ENCODE measurements at places on chromosomes 1 and 21.
A peak's percentile ranks its signal among the peaks of the same experiment; 100 is the strongest.

GRCh38 chr1:207797229-207797973, 45.5 kb downstream of the CD46 start:
- peak; percentile 65 for DNase-seq

GRCh38 chr1:183915625-183916510, 110.9 kb downstream of the RGL1 start:
- peak; percentile 76 for DNase-seq

- no peak for DNase-seq
Observed at GRCh38 chr1:93827128-93827527, 51.9 kb downstream of the DNTTIP2 start.

DNA sequence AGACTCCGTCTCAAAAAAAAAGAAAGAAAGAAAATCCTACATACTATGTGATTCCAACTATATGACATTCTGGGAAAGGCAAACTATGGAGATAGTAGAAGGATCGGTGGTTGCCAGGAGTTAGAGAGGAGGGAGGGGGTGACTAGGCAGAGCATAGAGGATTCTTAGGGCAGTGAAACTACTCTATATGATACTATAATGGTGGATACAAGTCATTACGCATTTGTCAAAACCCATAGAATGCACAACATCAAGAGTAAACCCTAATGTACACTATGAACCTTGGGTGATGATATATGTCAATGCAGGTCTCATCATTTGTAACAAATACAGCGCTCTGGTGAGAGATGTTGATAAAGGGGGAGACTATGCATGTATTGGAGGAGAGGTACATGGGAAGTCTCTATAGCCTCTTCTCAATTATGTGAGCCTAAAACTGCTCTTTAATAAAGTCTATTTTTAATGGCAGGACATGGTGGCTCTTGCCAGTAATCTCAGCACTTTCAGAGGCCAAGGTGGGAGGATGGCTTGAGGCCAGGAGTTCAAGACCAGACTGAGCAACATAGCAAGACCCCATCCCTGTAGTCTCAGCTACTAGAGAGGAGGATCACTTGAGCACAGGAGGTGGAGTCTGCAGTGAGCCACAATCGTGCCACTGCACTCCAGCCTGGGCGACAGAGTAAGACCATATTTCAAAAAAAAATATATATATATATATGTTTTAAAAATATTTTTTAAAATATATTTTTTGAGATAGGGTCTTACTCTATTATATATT, 17.0 kb downstream of the SLC2A5 start:
- DNase-seq: no peak

- peak; percentile 59 for DNase-seq
Observed at GRCh38 chr1:46673749-46674182, 2.1 kb downstream of the TEX38 start.

- DNase-seq: no peak
Observed at GRCh38 chr1:200153277-200154055, 126.0 kb downstream of the NR5A2 start.

- DNase-seq: no peak
Observed at GRCh38 chr1:53348486-53349368, 20.9 kb upstream of the LRP8 start.

DNA sequence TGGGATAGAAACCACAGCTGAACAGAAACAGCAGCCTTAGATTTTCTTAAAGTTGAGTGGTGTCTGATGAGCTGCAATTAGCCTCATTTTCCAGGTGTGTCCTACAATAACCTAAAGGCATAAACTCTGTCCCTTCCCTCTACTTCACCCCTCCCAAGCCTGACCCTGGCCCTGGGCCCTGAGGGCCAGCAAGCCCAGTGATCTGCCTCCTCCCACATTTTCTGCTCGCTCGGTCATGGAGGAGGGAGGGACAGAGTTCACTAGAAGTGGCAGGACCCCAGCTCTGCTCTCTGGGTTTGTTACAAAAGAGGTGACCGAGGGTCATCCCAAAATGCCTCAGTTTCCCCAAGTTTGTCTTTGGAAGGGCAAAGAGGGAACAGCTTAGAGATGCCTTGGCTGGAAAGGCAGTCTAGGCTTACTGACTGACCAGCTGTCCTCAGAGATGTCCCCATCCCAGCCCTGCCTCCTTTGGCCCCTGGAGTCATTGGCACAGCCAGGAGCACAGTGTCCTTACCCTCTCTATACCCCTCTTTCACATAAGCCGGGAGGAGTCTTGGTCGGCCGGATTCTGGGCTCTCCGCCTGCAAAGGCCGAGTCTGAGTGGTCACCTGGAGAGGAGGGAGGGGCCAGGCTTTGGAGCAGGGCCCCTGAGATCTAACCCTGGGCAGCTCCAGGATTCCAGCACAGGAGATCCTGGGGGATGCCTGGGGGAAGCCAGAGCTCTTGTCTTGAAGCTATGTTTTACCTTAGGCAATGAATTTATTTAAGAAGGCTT, 172.7 kb downstream of the PTPRU start:
- no peak for DNase-seq

GRCh38 chr1:170001266-170001665, 73.2 kb downstream of the KIFAP3 start:
- DNase-seq: no peak

DNA sequence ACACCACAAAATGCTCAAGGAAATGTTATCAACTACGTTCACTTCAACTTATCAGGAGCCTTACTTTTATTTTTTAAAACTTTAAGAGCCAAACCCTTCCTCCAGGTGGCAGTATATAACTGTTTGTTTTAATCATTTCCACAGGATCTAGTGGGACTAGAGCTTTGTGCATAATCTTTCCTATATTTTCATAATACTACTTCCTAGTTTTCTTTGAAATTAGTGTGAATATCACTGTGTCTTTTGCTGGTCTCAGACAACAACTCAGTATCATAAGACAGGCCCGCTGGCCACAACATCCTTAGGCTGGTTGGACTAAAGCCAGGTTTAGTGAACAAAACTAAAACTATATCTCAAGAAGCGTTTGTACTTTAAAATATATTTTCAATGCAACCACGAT, 145.5 kb downstream of the TIAM1 start:
- peak; percentile 19 for DNase-seq

DNA sequence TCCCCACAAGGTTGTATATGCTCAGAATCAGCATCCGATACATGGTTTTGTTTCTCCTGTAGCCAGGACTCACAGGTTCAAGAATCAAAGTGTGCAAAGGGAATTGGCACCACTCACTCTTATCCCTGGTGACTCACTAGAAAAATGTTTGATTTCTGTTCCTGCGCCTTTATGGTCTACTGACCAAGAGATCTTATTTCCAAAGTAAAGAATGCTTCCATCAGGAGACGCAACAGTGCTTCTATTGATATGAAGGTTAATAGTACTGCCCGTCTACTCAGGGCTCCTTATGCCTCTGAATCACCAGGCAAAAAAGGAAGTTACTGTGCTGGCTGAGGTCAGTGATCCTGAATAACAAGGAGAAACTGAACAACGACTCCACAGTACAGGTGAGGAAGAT, 1392.0 kb upstream of the PRMT6 start:
- no peak for DNase-seq

- DNase-seq: no peak
Observed at GRCh38 chr1:201020040-201020591, 3.4 kb downstream of the KIF21B start.

DNA sequence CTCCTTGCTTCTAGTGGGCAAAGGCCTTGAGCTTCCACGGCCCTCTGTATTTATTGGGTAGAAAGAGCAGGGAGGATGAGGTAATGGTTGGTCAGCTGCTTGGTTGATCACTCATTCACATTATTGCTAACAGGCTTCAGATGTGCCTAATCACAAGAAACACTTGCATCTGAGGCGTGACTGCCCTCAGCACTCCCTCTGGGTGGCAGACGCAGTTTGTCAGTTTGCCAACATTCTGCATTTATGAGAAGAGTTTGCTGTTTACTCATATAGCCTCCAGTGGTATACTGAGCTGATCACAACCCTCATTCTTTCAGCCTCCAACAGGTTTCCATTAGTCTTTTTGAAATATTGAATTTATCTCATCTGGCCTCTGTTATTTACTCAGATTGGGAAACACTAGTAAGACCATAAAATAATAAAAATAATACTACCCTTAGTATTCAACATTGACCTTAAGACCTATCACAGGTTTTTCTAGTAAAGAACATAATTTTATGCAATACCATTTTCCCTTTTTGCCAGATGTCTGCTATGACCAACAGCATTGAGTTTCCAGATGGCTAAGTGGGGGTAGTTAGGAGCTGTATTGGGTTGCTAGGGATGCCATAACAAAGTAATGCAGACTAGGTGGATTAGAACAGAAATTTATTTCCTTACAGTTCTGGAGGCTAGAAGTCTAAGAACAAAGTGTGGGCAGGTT, 53.3 kb downstream of the PTGFR start:
- DNase-seq: no peak

- peak; percentile 17 for DNase-seq
Observed at GRCh38 chr1:70818401-70818800, 229.2 kb downstream of the PTGER3 start.

DNA sequence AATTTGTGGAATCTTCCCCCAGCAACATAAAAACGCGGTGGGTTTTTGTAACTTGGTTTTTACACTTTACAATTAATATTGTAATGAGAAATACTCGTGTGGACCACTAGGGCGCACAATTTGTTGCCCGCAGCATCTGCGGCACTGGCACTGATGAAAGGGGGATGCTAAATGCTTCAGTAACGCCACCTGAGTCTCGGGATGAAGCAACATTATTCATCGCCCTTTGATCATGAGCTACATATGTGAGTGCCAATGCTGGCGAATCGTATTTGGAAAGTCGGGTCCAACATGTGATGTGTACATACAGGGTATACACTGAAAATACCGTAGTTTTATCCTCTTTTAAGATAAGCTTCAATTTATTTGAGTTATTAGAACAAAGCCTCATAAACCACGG, 34.2 kb upstream of the COX20 start:
- DNase-seq: peak; percentile 48

- no peak for DNase-seq
Observed at GRCh38 chr1:41366455-41367287, 5.4 kb downstream of the FOXO6 start.

DNA sequence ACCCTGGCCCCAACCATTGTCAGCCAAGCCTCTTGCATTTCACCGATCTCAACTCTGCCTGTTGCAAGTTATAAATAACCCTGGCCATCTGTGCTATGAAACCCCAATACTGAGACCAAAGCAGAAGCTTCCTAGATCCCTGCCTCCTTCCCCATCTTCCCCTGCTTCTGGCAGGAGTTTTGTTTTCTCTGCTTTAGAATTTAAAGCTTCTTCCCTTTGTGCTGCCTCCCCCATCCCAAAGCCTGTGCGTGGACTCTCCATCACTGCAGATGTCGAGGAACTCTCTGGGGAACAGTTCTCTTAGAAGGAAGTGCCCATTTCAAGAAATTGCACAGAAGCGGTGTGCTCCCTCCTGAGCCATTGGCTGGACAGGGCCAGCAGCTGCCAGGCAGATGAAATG, 17.4 kb upstream of the MYOG start:
- DNase-seq: no peak

DNA sequence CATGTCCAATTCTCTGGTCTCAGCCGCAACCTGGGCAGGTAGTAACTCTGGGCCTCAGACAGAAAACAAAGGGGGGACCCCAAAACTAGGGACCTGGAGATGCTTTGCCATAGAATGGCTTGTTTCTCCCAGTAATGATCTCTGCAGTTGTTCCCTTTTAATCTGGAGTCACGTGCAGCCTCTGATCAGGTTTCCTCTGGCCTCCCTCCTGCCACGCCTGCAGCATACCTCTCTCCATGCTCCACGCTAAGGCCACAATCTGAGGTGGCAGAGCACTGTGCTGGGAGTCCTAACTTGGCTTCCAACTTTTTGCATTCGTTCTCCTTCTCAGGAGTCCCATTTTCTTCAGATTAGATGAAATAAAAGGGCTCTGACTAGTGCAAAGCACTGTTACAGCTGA, 1.9 kb downstream of the PABPC4 start:
- peak; percentile 18 for DNase-seq

DNA sequence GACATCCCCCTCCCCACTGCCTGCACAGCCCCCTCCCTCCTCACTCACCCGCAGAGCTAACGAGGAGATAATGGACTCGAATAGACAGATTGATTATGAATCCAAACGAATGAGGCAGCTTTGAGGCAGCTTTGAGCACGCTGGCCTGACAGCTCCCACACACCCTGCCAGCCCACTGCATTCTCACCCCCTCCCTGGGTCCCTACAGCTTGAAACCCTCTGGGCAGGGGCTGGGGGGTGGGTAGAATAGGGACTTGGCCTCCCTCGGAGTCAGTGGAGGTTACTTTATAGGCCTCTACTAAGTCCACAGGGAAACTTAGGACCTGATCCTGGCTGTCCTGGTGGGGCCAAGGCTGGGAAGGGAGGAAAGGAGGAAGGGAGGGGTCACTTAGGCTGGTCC, 1.9 kb downstream of the NTRK1 start:
- DNase-seq: no peak

DNA sequence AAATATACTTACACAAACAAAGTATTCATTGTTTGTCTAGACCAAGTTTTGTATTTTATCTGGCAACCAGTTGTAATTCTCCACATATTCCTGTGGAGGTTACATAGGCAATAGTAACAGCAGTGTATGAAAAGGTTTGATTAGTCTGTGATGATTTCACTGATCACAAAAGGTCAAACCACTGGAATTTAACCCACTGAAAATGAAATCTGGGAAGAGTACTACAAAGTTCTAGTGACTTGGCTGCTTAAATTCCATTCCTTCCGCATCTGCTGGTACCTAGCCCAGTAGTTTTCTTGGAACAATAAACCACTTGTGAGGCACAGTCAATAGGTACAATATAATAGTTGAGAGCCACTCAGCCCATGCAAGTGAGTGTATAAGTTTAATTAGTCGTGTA, 205.4 kb downstream of the NFIA start:
- DNase-seq: peak; percentile 29

- no peak for DNase-seq
Observed at GRCh38 chr1:205665201-205666045, 14.9 kb downstream of the SLC45A3 start.

GRCh38 chr1:152673016-152673415, 2.1 kb upstream of the LCE2C start:
- no peak for DNase-seq

DNA sequence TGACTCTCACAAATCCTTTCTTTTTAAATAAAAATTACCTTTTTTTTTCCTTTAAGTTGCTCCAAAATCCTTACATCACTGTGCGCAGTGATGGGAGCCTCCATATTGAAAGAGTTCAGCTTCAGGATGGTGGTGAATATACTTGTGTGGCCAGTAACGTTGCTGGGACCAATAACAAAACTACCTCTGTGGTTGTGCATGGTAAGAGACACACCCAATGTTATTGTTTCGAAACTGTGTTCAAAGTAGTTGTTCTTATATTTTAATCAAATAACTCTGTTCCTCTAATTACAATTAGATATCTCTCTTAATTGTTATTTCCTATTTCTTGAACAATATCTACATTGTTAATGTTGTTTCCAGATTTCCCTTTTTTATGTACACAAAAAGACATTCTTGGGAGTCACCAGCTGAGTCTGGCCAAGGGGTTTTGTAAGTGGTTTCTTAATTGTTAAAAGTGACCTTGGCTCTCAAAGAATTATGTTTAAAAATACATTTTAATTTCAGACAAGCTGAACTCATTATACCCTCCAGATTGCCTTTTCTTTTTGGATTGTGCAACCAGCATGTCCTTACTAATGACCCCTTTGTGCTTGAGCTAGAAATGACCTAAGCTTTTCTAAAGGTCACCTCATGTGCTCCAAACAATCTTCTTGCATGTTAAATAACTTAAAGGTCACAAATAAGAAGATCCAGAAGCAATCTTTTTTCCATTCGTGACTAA, 250.1 kb downstream of the HMCN1 start:
- DNase-seq: no peak
